Occipital lobe (tissue), 3 donors: ENCODE measurements at places on chromosomes 6 and 20. TPM values are rescaled to one million over a fixed set of nuclear protein-coding genes. Genes with fewer than 3 reads are reported as not detected.

The PNPLA1 gene
- not detected for total RNA-seq

The WFDC5 gene
- total RNA-seq = not detected

The KHDRBS2 gene
- total RNA-seq = 66.8 TPM

The ERVFRD-1 gene
- total RNA-seq = not detected

The ATG5 gene
- 76.1 TPM for total RNA-seq

The C20orf141 gene
- not detected for total RNA-seq

The LRRC73 gene
- total RNA-seq = 2.7 TPM

The SCRT2 gene
- 2.0 TPM for total RNA-seq

The ANGPT4 gene
- total RNA-seq = not detected

The DACT2 gene
- total RNA-seq = 0.62 TPM

The SNAI1 gene
- total RNA-seq = not detected

The SOX18 gene
- total RNA-seq = 0.31 TPM

The HLA-DQB2 gene
- total RNA-seq = not detected

The DST gene
- 329 TPM for total RNA-seq

The COL11A2 gene
- total RNA-seq = 0.94 TPM

The CST1 gene
- total RNA-seq = not detected

The GCNT2 gene
- 14.8 TPM for total RNA-seq

The WFDC12 gene
- not detected for total RNA-seq

The BANF2 gene
- not detected for total RNA-seq

The CGA gene
- total RNA-seq = not detected

The GUCA1A gene
- 2.2 TPM for total RNA-seq

The RCAN2 gene
- total RNA-seq = 7.0 TPM
